ENCODE measurements at places on chromosomes 4 and X.

GRCh38 chrX:18288716-18289115 lies 65.8 kb downstream of the SCML2 start:
- no peak for DNase-seq

GRCh38 chr4:126513596-126513995 lies 1119.2 kb upstream of the INTU start:
- DNase-seq, result no peak

GRCh38 chr4:169103966-169104412 lies 93.9 kb upstream of the CBR4 start:
- DNase-seq, result no peak

DNA sequence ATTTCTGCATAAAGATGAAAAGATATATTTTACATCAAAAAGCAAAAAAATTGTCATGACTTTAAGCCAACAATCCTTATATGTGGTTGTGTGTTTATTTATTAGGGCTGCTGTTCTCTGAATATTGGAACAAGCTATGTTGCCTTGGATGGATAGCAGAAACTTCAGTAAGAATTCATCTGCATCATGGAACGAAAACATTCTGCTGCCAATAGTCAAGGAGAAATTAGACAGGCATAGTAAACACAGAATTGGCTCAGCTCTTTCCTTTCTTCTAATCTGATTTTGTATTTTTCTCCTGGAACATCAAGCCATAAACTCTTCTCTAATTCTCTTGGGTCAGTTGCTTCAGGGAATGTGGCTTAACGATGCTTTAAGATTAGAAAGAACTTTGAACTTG lies 1257.0 kb downstream of the NLGN4X start:
- DNase-seq, result no peak

DNA sequence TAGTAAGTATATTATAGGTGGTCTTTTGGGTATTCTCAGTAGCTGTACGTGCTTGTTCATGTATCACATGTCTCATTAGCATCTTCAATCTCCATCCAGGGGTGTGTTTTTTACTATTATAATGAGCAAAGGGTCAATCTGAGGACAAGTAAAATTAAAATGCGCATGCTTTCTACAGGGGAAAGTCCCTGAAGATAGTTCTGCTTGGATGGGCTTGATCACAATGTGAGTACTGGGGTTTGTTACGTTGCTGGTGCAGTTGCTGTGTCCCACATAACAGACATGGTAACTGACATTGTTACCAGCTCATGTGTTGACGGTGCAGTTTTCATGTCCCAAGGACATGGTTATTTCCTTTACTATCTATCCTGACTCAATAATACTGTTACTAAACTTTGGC lies 65.9 kb downstream of the UCHL1 start:
- DNase-seq, result no peak

DNA sequence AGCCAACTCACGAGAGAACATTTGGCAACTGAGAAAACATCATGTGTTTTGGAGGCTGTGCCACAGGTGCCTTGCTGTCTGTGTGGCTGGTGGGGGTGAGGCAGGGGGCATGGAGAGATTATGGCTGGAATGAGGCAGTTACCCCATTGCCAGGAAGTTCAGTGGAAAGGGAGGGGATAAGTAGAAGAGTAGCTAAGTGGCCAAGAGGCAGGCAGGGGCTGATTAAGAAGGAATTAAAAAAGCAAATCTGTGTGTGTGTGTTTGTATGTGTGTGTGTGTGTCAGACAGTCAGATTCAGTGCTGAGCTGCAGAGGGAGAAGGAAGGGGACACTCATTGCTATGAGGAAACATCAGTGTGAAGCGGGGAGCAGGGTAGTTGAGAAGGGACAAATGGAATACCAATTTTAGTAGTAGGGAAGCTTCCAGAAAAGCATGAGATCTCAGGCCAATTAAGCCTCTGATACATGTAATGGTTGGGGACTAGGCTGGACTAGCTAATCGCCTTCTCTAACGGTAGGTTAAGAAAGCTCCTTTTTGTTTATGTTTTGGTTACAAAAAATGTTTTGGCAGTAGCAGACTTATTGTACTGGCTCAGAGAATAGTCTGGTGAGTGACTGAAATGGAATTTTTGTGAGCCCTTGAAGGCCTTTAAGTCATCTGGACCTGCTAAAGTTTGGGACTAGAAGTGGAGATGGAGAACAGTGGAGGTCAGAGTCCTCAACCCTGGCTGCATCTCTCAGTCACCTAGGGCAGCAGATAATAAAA lies 18.5 kb downstream of the TMEM164 start:
- DNase-seq, result no peak

GRCh38 chr4:6226506-6226905 lies 26.2 kb upstream of the JAKMIP1 start:
- no peak for DNase-seq

GRCh38 chr4:145938618-145939440 lies at the start of gene ZNF827:
Gene ZNF827, minus strand, starts transcription at chr4:145938823. Its CDS starts 416 bp downstream, at chr4:145938407.
- no peak for DNase-seq

GRCh38 chr4:89619206-89619962 lies 217.6 kb downstream of the SNCA start:
- no peak for DNase-seq

GRCh38 chrX:40158036-40158706 lies 60.4 kb upstream of the BCOR start:
- DNase-seq, result no peak

GRCh38 chr4:123204737-123205136 lies 191.9 kb upstream of the SPRY1 start:
- DNase-seq, result no peak

- no peak for DNase-seq
Measured at GRCh38 chrX:54824195-54824594, 16.6 kb downstream of the MAGED2 start.

DNA sequence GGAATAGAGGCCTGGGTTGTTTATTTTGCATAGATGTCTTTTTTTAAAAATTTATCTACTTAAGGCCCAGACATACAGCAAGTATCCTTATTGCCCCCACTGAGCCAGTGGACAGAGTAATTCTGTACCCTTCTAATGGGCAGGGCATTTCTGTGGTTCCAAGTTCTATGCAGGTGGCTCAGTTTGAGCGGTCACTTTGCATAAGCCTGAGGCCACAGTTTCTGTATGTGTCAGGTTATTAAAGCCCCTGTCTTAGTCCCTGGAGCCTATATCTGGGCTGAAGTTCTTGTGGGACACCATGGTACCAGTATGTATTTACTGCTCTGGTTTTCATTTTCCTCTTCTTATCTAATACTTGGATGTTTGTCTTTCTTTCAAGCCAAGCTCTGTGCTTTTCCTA lies 168.8 kb downstream of the MID1IP1 start:
- no peak for DNase-seq

- DNase-seq, result no peak
Measured at GRCh38 chrX:2767631-2768455, 16.0 kb downstream of the XG start.

DNA sequence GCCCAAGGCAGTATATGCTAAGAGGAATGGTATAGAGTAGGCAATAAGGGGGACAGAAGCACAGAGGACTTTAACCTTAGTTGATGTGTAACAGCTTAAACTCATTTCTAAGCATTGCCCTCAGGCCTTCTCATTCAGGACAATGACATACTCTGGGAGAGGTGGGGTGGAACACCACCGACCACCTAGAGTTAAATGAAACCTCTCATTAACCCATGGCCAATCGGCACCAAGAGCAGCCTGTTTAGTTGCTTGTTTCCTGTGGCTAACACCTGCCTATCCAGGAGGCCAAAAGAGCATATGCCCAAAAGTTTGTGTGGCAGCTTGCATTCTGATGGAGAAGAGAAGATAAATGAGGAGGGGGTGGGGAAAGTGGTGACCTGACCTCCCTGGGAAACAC lies 88.7 kb upstream of the PLAC1 start:
- DNase-seq, result no peak

DNA sequence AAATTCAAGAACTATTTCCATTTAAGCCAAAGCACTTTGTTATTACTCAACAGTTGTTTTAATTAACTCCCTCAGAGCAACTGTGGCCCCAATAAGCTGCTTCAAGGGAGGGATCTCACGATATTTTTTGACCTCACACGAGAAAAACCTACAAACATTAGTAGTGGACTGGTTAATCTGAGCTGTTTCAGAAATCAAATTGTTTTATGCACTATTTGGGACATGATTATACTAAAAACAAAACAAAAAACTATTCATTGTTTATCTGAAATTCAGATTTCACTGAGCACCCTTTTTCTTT lies 74.3 kb downstream of the DCHS2 start:
- DNase-seq, result no peak

DNA sequence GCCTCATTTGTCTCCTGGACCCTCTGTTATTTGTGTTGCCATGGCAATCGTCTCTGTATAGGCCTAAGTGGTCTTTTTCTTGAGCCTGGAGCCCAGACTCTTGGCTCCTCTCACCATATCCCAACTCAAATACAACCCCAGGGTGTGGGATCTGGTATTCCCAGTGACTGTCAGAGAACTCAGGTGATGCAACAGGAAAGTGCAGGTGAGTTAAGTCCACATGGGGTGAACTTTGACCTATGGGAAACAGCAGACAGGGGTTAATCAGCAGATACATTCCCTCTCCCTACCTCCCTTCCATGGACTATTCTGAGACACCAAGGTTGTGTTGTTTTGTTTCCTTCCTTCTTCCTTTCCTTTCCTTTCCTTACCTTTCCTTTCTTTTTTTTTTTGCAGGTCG lies 130.9 kb upstream of the RPS6KA3 start:
- DNase-seq, result no peak

GRCh38 chr4:1293531-1293941 lies 3.8 kb downstream of the MAEA start:
- DNase-seq, result no peak

All from cerebellar nuclear complex (tissue), 1 donor.